Stimulated activated CD8-positive, alpha-beta memory T cell treated with anti-CD3 and anti-CD28 coated beads, Interleukin-12 subunit alpha, Interleukin-12 subunit beta, amount 100 ng/mL, for 4 hours (primary cell): ENCODE measurements at places on chromosomes 5 and 9.

DNA sequence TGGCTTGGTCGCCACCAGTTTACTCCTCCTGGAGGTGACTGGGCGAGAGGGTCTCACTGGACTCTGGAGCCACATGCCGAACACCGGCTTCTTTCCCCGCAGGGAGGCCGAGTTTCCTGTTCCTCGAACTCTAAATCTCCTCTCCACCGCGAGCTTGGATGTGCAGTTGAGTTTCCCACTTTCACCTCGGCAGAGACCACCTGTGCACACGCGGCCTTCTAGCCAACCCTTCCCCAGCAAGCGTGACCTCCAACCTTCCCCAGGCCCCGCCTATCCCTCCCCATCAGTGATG is 380.1 kb downstream of the IRX2 start:
- DNase-seq = no peak

DNA sequence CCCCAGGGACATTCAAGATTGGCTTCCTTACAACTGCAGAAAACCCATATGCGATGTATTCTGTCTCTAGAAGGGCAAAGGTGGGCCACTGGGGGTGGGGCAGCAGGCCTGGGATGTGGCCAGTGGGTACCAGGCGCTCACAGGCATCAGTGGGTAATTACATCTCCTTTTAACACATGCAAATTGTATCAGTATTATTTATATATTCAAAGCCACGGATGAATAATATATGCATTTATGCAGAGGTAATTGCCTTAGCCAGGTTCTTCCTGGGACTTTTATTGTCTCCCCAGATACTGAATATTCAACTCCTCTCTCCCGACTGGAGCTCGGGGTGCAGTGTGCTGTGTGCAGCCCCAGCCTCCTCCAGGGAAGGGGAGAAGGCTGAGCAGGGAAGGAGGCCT is 109.4 kb upstream of the MVB12B start:
- DNase-seq = no peak

GRCh38 chr9:19992556-19992955 is 203.7 kb upstream of the SLC24A2 start:
- no peak for DNase-seq

DNA sequence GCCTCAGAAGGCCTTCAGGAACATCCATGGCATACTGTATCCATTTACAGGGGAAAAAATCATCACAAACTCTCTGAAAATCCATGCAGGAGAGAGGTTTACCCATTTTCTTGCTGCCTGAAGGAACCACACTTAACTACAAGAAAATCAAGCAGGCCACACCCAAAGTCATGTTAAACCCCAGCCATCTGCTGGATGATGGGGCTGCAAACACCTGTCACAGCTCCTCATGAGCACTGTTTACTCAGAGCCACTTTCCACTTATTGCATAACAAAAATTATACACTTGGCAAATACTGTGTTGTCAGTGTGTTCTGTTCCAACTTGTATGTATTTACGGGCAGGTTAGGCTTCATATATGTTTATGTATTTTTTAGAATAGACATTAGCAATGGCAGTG is 35.8 kb downstream of the PPIC start:
- DNase-seq = no peak
